ENCODE measurements at places on chromosomes 2 and 18.

DNA sequence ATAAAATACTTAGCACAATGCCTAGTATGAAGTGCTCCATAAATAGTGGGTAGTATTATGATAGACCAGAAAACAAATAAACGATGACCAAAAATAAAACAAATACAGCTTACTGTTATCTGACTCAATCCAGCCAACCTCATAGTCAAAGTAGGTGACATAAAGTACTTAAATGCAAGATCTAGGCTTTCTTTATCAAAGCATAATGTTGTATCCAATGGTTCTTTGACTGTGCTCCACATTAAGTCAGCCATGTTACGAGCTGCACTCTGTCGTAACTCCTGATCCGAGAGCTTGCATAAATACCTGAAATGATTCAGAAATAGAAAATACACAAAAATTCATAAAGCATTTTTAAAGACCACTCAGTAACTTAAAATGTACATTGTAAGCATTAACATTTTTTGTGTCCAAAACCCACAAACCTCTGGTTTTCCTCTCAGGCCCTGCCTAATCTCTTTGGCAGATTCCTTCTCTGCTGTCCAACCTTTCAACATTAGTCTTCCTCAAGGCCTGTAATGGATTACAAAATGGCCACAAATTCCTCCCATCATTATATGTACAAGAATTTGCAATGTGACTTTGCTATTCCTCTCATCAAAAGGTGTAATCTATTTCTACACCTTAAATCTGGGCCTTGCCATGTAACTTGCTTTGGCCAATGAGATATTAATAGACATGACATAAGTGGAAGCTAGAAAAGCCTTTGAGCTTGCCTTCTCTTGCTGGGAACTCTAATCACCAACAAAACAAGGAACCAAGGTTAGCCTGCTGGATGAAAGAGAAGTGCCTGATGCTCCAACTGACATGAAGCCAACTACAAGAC lies 90.6 kb downstream of the USP34 start:
- DNase-seq, result no peak

GRCh38 chr2:112622528-112622849 lies 23.2 kb upstream of the SLC20A1 start:
- no peak for DNase-seq

GRCh38 chr2:165560377-165560988 lies 91.0 kb downstream of the CSRNP3 start:
- no peak for DNase-seq

DNA sequence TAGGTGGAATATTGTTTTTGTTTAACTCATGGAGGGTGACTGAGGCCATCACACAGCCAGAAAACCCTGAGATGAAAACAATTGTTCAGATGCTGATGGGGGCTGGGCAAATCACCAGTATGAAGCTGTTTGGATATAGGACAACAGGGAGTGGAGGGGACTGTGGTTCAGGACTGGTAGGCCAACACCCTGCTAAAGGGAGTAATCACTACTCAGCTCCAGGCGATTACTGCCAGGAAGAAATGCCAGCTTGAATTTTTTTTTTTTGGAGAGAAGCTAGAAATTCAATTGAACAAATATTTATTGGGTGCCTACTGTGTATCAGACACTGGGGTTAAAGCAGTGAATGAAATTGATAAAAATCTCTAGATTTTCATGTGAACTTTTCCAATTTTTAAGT lies 37.4 kb downstream of the TNP1 start:
- no peak for DNase-seq

GRCh38 chr2:86621280-86621943 lies 2.3 kb downstream of the RNF103 start:
- DNase-seq, result no peak

DNA sequence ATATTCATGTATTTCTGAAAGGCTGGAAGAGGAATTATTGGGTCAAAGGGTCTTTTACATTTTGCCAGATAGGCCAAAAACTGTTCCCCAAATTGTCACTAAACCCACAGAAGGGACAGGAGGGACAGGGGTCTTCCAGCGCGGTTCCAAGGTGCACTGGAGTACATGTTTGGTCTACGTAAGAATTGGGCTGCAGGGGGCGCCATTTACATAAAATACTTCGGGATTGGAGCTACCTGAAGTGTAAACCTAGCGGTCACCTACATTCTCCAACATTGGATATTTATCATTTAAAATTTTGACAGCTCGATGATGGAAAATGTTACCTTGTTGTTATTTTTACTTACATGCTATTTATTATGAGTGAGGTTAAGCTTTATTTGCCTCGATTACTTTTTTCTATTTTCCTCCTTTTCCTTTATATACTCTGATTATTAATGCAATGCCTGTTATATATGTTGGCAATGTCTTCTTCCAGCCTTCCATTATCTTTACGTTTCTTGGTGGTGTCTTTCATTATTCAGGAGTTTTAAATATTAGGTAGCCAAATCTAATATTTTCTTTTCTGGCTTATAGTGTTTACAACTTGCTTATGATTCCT lies 43.0 kb upstream of the RAB6C start:
- DNase-seq, result no peak

DNA sequence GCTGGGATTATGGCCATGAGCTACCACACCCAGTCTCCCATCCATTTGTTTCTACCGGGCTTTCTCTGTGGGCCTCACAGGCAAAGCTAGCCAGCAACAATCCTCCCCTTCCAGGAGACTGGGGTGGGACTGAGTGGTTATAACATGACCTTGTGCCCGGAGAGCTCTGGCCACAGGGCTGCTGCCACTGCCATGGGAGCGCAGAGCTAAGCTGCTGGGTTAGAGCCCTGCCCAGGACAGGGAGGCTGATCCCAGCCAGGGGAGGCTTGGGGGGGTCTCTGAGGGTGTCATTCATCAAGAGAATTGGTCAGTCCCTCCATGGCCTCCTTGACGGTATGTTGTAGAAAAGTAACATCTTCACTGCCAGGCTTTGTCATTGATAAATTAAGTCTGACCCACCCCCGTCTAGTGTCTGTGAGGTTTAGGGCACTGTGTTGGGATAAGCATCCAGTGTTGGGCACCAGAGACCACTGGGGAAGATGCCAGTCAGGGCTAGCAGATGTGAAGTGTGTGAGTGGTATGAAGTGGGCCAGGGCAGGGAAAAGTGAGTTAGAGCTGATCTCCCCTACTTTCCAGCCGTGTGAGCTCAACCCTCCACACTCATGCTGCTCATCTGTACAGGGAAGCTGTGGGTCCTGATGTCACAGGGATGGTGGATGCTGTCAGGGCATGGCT lies 368.4 kb upstream of the HS6ST1 start:
- DNase-seq, result no peak

DNA sequence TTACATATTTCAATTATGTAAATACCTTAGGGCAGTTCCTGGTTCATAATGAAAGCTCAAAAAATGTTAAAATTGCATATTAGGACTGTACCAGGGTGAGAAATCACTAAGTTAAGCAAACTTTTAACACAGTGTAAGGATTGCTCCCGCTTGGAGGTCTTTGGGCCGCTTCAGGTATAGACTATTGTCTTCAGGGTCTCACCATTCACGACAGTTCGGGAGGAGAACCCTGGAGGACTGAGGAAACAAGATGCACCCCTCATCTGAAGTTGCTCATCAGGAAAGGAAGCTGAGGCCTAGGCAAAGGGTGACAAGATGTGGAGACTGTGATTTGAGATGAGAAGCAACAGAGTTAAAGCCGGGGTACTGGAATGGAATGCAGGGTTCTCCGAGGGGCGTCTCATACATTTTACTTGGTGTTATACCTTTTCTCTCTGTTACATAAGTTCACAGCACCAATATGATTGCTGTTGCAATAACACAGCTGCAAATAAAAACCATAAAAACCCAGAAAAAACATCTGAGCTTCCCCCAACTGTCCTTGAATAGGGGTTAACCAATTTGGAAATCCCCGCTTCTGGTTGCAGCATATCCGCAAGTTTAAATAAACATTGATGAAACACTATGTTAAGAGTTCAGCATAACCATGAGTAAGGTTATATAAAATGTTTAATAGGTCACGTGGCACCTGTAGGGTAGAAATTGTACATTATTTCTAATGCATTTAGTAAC lies 40.1 kb downstream of the FBXO48 start:
- DNase-seq, result no peak

DNA sequence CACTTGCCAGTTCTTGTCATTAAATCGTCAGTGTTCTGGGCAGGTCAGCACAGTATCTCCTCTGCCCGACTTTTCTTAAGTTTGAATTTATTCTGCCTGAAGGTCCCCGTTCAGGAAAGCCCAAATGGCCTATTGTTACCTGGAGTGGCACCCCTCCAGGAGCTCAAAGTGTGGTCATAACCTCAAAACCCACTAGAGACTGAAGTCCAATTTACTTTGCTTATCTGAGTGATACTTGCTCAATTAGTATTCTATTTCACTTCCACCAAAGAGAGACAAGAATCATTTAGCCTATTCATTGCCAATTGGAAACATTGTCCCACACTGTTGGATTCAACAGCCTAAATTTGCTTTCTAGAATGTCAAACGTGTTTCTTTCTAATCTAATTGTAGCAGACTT lies 375.3 kb downstream of the LNPK start:
- no peak for DNase-seq

DNA sequence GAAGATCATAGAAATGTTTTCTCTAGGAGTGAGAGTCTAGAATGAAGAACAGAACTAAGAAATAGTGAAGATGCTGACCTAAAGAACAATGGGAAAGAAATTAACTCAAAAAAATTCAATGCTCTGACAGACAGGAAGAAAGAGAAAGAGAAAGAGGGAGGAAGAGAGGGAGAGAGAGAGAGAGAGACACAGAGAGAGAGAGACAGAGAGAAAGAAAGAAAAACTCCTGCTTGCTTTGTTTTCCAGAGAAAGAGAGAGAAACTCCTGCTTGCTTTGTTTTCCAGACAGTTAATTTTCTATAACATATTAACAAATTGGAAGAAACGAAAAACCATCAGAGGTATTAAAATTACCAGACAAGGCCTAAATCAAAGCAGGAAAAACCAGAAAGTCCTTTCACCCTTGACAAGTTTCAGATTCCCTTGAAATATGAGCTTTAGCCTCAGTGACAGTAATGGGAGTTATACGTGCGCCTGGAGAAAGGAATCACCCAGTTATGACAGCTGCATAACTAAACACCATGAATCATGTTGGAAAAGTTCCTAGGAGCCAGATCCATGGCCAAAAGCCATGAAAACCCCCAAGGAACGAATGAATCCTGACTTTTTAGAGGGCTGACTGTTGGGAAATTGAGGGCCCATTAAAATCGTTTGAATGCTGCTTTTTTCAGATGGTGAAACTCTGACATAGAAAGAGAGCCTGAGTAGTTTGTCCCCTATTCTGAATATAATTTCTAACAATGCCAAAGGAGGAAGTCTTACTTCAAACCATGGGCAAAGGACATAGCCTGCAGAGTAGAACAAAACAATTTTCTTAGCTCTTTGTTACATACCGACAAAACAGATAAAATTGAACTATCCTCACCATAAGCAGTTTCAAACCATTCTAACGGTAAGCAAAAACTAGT lies 228.6 kb upstream of the CHST9 start:
- no peak for DNase-seq

- no peak for DNase-seq
Measured at GRCh38 chr2:121362774-121363173, 77.8 kb upstream of the TFCP2L1 start.

- DNase-seq, result no peak
Measured at GRCh38 chr18:77557046-77557587, 307.5 kb downstream of the GALR1 start.

GRCh38 chr2:70977605-70978205 lies 725 bp upstream of the ANKRD53 start:
- DNase-seq, result no peak

- no peak for DNase-seq
Measured at GRCh38 chr18:77622009-77622692, 372.5 kb downstream of the GALR1 start.

GRCh38 chr2:1606046-1606400 lies 138.3 kb downstream of the PXDN start:
- no peak for DNase-seq

GRCh38 chr2:3470166-3470651 lies 49.1 kb downstream of the ADI1 start:
- no peak for DNase-seq

- DNase-seq, result no peak
Measured at GRCh38 chr2:159592441-159592840, 23.9 kb downstream of the BAZ2B start.

GRCh38 chr2:128378231-128379020 lies 59.8 kb upstream of the HS6ST1 start:
- no peak for DNase-seq

GRCh38 chr2:54561010-54561409 lies 104.9 kb downstream of the SPTBN1 start:
- DNase-seq, result no peak

DNA sequence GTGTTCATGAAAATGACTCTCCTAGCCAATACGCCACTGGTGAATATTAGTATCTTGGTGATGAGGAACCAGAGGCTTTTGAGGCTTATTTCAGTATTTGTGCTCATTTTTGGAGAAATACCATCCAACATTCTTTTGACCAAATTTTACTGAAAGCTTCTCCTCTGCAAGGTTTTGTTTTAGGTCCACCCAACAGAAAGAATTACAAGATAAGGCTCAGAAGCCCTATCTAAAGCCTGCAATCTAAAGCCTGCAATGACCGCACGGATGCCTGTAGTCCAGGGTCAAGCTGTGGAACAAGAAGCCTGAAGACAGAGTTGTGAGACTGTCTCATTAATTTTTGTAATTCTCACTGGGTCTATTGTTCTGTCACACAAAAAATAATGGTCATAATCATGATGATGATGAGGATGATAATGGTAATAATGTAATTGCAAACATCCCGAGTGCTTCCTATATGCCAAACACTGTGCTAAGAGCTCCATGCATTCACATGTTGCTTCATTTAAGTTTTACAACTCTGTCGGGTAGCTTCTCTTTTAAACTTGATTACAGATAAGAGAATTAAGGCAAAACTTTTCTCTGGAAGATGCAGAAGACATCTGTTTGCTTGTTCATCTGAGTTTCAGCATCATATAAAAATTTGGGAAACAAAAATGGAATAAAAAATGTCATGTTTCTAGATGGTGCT lies 33.2 kb upstream of the NCOA1 start:
- no peak for DNase-seq

- peak; percentile 51 for DNase-seq
Measured at GRCh38 chr2:27735263-27735904, 36.1 kb upstream of the MRPL33 start.

DNA sequence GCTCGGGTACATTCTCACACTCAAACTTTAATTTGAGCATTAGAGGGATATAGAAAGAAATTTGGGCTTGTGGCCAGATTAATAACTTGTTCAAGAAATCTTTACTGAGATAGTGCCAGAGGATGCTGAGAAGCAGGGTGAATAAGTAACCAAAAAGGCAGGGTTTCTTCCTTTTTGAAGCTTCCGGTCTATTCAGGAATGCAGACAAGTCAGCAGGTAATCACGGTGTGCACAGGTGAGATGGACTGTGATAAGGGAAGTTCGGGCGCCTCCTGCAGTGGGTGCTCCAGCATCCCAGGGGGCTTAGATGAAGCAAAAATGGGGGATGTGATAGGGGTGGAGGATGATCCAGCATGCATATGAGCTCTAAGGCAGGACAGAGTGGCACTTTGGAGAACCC lies 44.9 kb upstream of the CYP1B1 start:
- no peak for DNase-seq

- DNase-seq, result no peak
Measured at GRCh38 chr2:58865436-58865835, 624.3 kb upstream of the FANCL start.

GRCh38 chr18:73381016-73381698 lies 513.4 kb upstream of the NETO1 start:
- DNase-seq, result no peak
